ENCODE measurements at places on chromosomes 5 and 9.

GRCh38 chr5:5025098-5025773 is 114.9 kb upstream of the ADAMTS16 start:
- DNase-seq: no peak

DNA sequence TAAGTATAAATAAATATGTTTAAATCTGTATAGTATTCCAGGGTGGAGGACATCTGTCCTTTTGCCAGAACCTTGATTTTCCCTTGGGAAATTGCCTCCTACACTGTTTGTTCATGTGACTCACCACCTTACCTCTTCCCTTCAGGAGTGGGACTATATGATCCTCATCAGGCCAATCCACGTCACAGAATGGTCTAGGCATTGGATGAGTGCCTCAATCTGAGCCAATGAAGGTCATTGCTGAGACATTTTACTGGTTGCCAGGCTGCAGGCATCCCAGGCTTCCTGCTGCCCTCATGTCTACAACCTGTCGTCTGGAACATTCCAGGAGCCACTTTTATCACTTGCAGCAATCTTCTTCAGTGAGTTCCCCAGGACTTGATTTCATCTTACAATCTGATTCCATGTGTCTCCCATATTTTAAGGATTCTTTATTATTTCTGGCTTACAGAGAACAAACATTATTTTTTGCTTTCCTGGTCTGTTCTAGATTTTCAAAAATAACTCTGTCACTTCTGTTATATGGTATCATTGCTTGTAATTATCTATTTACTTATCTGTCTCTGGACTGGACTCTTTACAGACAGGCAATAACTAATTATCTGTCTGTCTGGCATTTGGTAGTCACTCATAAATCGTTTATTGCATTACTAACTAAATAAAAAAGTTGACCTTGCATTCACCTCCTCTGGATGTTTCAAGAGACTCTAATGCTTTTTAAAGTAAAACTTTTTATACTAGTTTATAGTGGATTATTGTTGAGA is 107.3 kb upstream of the APC start:
- DNase-seq: no peak

- no peak for DNase-seq
Observed at GRCh38 chr5:14229181-14229580, 86.0 kb downstream of the TRIO start.

- no peak for DNase-seq
Observed at GRCh38 chr5:96177303-96177869, 215.7 kb upstream of the ELL2 start.

- no peak for DNase-seq
Observed at GRCh38 chr9:138022121-138022741, 144.6 kb downstream of the CACNA1B start.

DNA sequence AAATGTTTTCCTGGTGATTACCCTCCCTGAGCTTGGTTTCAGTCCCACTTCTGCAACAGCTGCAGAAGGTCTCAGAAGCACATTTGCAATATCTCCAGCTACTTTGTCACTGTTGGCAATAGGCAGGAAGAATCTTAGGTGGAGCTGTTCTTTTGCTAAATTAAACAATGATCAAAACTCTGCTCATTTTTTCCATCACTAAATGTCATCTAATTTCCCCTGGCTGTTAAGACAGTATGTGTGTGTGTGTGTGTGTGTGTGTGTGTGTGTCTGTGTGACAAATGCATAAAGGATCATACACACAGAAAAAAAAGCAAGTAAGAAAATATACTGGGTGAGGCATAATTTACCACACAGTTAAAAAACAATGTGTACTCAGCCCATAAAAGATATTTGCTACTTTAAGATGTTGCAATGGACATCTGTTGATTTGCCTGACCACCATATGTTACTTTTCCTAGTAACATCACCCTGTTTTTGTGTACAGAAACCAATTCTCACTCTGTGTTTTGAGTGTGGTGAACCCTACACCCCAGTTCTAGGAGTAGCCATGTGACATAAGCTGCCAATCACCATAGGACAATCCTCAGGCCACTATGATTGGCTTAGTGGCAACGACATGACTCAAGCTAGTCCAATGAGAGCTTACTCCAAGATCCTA is 572.6 kb upstream of the CLINT1 start:
- DNase-seq: no peak

DNA sequence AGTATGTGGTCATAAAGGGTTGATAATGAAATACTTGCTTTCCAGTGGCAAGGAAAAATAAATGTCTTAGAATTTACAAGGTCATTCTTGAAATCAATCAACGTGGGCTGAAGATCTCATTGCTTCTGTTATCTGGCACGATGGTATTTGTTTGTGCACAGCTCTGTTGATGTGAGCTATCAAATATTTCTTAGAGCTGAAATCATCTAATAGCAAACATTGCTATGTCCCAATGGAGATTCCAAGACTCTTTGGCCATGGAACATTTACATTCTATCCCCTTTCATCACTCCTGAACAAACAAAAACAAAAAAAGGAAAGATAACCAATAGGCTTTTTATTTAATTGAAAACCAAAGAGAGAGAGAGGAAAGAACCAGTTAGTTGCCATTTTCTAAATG is 111.5 kb upstream of the CCDC152 start:
- no peak for DNase-seq

GRCh38 chr5:137336161-137336560 is 163.0 kb downstream of the SPOCK1 start:
- no peak for DNase-seq

- no peak for DNase-seq
Observed at GRCh38 chr9:91948597-91949391, 1.2 kb downstream of the ROR2 start.

DNA sequence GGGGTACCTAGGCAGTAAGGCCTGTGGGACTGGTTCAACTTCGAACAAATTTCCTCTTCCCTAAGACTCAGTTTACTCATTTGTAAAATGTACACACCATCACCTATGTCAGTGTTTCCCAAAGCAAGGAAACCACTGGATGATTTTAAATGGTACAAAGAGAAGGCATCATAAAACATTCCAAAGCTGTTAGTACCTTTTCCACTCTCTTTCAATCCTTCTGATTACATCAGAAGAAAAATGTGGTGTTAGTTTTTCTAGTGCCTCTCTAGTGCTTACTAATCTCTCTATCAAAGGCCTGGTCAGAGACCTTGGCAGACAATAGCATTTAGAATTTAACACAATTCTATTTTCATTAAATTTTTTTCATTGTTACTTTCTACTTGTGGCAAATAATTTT is 18.1 kb downstream of the NR6A1 start:
- no peak for DNase-seq

GRCh38 chr5:93674866-93675459 is 66.4 kb downstream of the POU5F2 start:
- no peak for DNase-seq

DNA sequence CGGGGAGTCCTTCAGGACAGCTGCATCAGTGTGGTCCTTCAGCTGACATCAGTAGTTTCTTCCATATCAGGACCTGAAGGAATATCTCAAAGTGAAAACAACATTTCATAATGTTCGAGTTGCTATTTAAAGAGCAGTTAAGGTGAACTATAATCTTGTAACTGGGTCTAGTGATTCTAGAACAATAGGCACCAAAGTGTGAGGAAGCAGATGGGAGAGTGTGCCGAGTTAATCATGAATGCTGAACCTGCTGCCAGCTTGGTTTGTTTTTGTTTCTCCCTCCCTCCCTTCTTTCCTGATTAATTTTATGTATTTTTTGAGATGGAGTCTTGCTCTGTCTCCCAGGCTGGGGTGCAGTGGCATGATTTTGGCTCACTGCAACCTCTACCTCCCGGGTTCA is 3.6 kb upstream of the PTGR1 start:
- no peak for DNase-seq

DNA sequence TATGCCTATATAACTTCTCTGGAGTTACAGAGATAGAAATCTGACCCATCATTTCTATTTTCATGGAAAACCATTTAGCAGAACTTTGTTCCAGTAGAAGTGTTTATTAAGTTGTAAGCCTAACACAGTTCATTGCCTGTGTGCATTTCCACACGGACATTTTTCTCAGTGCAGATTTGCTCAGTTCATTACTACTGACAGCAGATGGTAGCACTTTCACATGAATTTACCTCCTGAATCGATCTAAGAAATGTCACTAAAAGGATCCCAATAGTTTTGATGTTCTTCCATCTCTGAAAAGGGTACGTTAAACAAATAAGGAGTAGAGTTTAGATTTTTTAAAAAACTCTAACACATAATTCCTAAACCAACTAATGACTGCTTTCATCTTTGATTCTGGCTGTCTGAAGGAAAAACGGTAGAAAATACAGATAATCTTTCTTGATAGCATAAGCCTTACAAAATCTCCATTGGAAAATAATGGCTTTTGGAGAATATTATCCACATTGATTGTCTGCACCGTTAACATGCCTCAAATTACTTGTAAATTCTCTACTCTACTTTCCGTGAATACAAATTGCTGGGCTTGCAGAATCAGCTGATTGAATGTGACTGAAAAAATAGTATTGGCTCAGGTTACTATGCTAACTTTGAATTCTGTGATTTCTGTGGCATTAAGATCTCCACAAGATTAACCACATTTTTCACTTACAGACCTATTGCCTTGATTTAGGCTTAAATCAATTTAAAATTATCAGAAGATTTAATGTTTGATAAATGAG is 33.1 kb downstream of the RPS23 start:
- DNase-seq: no peak

- DNase-seq: no peak
Observed at GRCh38 chr5:32600054-32600622, 14.8 kb downstream of the SUB1 start.

- no peak for DNase-seq
Observed at GRCh38 chr9:97698865-97699264, 1.7 kb upstream of the XPA start.

DNA sequence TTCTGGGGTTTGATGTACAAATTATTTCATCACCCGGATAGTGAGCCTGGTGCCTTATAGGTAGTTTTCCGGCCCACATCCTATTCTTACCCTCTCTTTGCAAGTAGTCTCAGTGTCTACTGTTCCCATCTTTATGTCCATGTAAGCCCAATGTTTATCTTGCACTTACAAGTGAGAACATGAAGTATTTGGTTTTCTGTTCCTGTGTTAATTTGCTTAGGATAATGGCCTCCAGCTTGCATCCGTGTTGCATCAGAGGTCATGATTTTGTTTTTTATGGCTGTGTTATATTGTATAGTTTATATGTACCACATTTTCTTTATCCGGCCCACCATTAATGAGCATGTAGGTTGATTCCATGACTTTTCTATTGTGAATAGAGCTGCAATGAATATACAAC is 136.5 kb downstream of the PRR16 start:
- no peak for DNase-seq

DNA sequence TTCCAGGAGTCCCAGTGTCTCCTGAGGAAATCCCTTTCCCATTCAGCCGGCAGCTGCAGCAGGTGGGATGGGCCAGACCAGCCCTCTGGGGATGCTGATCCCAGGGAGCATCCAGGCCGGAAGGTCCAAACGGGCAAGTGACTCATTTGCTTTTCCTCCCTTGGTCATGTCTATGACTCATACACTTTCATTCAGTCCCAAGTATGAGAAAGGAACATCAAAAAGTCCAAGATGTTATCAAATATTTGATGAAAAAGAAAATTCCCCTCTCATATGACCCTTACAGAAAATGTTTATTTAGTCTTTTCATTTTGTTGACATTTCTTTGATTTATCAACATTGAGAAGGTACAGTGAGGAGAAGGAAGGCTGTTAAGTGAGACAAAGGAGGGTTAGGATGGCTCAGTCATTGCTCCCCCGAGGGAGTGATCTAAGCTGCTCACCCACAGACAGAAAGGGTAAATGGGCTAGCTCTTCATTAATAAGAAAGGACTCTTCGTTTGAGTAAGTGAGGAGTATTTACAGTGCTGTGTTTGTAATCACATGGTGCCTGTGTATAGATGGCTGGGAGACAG is 117.6 kb upstream of the ANKRD55 start:
- DNase-seq: no peak

GRCh38 chr5:127911619-127912018 is 171.9 kb upstream of the SLC12A2 start:
- no peak for DNase-seq

- DNase-seq: no peak
Observed at GRCh38 chr5:118557251-118557661, 431.1 kb downstream of the DTWD2 start.

- DNase-seq: no peak
Observed at GRCh38 chr5:165560648-165561047, 2055.2 kb downstream of the MAT2B start.

Measured in stimulated activated CD8-positive, alpha-beta memory T cell treated with anti-CD3 and anti-CD28 coated beads, Interleukin-4, amount 100 ng/mL, for 4 hours (primary cell).